ENCODE measurements at places on chromosomes 1 and 21.

- no peak for DNase-seq
Observed at GRCh38 chr1:23150742-23151141, 17.9 kb downstream of the LUZP1 start.

DNA sequence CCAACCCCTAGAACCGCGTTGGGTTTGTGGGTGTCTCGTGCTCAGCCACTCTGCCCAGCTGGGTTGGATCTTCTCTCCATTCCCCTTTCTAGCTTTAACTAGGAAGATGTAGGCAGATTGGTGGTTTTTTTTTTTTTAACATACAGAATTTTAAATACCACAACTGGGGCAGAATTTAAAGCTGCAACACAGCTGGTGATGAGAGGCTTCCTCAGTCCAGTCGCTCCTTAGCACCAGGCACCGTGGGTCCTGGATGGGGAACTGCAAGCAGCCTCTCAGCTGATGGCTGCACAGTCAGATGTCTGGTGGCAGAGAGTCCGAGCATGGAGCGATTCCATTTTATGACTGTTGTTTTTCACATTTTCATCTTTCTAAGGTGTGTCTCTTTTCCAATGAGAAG is 18.7 kb downstream of the TFF3 start:
- no peak for DNase-seq

GRCh38 chr1:118986555-118987467 is 1.3 kb downstream of the TBX15 start:
- no peak for DNase-seq

- DNase-seq, result no peak
Observed at GRCh38 chr1:14686701-14687100, 88.2 kb downstream of the KAZN start.

DNA sequence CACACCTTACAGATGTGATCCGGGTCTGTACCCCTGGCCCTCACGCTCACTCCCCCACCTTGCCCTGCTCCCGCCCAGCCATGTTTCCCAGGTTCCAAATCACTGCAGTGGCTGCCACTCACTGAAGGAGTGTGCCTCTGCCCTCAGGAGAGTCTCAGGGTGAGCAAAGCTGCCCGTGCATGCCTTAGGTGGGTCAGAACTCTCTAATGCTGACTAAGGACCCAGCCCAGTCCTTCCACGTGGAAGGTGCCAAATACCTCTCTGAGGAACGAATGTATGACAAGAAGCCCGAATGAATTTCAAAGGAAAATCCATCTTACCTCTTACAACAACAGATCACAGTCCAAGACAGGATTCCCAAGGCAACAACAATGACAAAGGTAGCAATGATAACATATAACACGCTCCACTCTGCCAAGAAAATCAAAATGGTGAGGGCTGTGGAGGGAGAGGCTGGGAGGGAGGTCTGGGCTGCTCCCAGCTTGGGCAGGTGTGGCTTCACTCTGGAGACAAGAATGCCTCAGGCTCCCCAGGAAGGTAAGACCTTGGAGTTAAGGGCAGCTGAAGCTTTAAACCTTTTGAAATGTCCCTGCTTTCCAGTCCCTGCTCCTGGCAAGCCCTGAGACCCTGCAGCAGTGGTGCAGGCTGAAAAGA is 115.2 kb downstream of the KIAA0319L start:
- no peak for DNase-seq

DNA sequence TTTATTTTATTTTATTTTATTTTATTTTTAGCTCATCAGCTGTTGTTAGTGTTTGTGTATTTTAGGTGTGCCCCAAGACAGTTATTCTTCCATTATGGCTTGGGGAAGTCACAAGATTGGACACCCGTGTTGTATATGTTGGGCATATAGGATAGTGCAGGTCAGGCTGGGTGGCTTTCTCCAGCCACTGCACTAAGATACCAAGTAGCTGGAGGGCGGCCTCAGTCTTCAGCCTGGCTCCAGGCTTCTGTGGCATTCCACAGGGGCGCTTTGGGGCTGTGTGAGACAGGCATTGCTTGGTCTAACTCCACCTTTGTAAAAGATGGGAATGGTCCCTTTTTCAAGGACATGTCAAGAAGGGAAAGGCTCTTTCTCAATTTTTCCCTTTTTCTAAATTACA is 16.5 kb downstream of the RRP1B start:
- DNase-seq, result no peak

- no peak for DNase-seq
Observed at GRCh38 chr1:210764536-210764935, 369.4 kb downstream of the KCNH1 start.

DNA sequence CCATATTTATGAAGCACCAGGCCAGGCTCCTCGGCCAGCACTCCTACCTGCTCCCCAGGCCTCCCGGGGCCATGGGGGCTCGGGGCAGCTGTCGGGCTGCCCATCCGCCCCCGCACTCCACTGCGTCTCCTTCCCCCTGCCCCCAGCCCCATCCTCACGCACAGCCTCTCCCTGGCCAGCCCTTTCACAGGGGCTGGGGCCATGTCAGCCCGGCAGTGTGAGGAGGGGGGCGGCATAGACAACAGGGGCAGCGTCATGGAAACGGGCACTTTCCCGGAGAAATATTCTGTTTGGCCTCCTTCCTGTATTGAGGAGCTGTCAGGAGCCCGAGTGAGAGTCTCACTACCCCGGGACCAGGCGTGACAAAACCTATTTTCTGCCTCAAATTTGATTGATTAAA is 87.3 kb downstream of the CASZ1 start:
- DNase-seq, result no peak

DNA sequence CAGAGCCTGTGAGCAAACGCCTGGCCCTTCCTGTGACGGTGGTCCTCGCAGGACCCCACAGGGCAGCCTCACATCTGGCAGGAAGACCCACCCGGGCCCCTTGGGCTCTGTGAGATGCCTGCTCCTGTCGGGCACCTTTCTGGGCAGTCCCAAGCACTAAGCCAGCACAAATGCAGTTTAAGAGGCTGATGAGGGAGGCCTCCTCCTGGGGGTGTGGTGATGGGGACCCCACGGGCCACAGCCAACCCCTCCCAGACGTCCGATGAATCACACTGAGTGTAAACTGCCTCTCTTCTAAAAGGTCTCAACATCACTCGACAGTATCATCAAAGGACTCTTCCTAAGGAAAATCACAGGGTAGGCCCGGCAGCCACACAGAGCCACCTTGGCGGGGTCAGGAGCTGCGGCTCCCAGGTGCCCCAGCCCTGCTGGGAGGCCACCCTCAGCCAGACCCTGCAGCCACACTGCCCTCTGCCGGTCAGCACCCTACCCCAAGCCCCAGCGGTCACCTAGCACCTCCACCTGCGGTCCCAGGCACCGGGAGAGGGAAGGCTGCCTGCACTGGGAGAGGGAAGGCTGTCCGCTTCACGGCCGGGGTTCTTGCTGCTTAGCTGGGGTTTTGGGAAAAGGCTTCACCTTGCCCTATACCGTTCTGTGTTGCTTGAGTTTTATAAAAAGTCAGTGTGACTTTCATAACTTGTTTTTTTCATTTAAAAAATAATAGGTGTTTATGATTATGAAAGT is 3.9 kb upstream of the PRKCZ start:
- peak; percentile 23 for DNase-seq

DNA sequence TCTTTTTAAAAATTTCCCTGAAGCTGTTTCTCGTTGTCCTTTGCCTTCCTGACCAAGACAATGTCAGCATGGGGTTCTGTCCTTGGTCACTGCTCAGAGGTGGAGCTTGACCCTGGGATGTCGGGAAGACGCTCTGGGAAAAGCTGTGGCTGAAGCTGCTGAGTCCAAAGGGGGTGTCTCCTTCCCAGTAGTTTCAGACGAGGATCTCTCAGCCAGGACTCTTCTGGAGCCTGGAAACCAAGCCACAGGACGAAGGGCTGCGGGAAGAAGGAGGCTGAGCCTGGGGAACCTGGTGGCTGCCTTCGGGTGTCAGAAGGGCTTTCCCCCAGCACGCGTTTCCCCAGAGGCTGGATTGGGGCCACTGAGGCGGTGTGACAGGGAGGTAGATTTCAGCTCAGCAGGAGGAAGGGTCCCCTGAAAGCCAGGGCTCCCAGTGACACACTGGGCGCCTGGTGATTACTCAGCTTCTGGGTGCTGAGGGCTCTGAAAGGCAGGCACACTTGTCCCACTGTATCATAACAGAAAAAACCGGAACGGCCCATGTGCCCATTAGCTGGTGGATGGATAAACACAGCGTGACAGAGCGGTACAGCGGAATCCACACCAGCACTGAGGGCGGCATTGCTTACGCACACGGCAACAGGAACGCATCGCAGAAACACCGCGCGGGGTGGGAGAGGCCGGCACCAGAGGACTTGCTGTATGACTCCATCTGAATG is 5.0 kb upstream of the KRTAP12-1 start:
- DNase-seq, result no peak

- no peak for DNase-seq
Observed at GRCh38 chr1:232378266-232379062, 251.5 kb downstream of the SIPA1L2 start.

- no peak for DNase-seq
Observed at GRCh38 chr1:62222321-62222720, 27.7 kb downstream of the L1TD1 start.

- DNase-seq, result no peak
Observed at GRCh38 chr21:44952929-44953627, 13.2 kb downstream of the SLX9 start.

- no peak for DNase-seq
Observed at GRCh38 chr21:14522736-14523135, 23.4 kb downstream of the SAMSN1 start.

GRCh38 chr21:44405948-44406872 is 49.1 kb upstream of the LRRC3 start:
- DNase-seq, result peak; percentile 87

DNA sequence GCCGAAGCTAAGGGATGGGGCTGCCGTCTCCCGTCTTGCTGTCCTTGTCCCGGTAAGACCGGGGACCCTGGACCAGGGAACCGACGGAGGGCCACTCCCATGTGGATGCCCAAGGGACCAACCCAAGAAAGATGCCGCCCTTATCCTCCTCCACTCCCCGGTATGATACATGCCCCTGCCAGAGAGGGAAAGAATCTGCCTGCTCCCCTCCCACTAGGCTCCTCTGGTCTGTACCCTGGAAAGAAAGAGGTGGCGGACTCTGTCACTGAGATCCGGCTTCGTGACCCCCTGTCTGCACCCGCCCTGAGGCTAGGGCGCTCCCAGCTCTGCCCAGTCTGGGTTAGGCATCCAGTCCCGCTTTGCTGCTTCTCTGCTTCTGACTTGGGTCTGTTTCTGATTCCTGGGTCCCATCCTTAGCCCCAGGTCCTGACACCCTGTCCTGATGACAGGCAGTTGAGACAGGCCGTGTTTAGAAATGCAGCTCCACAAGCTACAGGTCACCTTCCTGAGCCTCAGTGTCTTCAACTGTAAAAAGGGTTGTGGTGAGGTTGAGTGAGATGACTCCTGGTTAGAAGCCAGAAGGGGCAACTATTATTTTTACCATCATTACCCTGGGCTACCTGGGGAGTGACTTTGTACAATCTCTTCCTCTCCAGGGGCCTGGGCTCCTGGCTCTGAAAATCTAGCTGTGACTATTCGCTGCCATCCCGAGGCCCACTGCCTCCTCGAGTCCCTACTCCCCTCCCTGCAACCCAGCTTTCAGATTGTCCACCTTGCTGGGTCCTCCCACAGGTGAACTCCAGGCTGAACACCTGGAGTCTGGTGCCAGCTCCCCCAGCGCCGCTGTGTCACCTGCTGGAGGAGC is 3.7 kb downstream of the MATN1 start:
- peak; percentile 47 for DNase-seq

DNA sequence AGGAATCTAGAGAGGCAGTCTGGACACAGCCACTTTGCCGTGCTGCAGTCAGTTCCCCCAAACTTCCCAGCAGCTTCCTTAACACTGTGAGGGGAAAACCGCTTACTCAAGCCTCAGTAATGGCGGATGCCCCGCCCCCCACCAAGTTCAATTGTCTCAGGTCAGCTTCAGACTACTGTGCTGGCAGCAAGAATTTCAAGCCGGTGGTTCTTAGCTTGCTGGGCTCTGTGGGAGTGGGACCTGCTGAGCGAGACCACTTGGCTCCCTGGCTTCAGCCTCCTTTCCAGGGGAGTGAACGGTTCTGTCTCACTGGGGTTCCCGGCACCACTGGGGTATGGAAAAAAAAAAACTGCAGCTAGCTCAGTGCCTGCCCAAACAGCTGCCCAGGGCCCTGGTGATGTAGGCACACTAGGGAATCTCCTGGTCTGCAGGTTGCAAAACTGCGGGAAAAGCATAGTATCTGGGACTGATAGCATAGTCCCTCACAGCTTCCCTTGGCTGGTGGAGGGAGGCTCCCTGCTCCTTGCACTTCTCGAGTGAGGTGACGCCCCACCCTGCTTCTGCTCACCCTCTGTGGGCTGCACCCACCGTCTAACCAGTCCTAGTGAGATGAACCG is 23.7 kb upstream of the HFM1 start:
- no peak for DNase-seq

DNA sequence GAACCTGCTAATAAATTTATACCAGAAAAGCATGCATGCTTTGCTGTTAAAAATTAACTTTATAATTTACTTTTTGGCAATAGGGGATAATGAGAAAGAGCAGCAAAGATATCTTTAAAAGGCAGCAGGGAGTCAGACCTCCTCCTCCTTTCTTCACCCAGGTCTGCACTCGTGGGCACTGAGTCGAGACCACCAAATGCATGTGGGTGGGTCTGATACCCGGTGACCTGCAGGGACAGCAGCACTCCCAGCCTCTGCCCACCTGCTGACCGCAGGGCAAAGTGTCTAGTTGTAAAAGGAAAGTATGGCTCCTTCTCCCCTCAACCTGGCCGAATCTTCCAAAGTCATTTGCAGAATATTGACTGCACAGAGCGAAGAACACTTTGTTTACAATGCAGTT is 43.7 kb upstream of the KIF26B start:
- no peak for DNase-seq

DNA sequence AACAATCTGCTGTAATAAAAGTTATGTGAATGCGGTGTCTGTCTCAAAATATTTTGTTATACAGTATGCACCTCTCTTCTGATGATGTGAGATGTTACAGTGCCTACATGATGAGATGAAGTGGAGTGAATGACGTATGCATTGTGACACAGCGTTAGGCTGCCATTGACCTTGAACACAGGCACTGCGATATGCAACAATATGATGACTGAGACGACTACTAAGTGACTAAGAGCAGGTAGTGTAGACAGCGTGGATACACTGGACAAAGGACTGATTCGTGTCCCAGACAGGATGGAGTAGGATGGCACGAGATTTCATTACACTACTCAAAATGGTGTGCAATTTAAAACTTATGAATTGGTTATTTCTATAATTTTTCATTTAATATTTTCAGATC is 8.4 kb downstream of the SGIP1 start:
- no peak for DNase-seq

DNA sequence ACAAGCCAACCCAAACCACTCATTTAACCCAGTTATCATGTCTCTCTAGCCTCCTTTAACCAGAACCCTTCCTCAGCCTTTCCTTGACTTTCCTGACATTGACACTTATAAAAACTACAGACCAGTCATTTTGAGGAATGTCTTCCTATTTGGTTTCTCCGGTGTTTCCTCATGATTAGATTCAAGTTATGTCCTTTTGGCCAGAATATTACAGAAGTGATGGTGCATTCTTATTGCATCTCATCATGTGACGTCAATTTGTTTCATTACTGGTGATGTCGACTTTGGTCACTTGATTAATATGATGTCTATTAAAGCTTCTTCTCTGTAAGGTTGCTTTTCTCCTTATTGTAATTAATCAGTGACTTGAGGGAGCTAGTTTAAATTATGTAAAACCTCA is 6.1 kb upstream of the RCSD1 start:
- no peak for DNase-seq

- DNase-seq, result no peak
Observed at GRCh38 chr1:89719502-89720306, 86.8 kb downstream of the LRRC8C start.
